Testis (tissue), 5 donors: ENCODE measurements at places on chromosomes 1 and 21. TPM values are rescaled to one million over a fixed set of nuclear protein-coding genes. Genes with fewer than 3 reads are reported as not detected.

DNA sequence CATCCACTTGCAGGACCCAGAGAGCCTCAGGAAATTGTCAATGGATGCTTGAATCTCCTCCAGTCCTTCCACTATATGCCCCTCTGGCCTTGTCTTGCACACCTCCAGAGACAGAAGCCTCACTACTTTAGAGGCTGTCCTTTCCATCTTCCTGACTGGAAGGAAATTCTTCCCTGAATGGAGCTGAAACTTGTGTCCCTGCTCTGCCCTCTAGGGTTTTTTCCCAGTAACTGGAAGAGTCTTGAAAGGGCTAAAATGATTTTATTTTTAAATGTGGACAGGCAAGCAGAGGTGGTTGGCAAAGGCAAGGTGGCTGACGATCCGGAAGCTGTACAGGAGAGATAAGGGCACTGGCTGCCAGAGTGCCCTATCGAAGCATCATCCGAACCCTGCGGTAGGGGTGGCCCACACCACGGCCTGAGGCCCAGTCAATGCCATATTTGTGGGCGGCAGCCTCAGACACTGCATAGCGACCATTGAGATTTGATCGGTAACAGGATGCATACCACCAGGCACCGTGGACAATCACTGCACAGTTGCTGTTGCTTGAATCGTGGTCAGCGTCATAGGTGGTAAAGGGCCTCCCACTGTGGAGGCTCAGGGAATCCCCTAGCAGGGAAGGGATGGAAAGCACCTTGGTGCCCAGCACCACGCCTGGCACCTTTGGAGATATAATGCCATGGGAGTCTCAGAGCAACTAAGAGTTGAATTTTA lies 2.3 kb upstream of the MAP3K6 start:
- H3K27ac ChIP-seq, result no peak overlapping the region
- H3K4me1 ChIP-seq, result peaks cover 20% of the 10 kb centered on the region
- no peak overlapping the region for H3K4me3 ChIP-seq
- DNase-seq, result no peak

DNA sequence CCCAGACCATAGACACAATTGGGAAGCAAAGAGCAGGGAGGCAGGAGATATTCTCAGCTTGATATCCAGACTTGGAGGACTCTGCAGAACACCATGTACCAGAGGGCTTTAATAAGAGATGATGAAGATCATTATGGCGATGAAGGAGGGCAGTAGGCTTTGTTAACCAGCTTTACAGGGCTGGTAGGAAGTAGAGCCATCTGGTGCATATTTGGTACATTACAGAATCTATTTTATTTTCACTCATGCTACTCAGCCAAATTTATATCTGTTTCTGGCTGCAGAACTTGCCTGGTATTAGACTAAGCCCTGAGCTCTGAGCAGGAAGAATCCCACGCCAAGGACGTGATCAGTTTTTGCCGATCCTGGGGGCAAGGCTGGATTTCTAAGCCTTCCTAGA lies 61.8 kb upstream of the SYT6 start:
- no peak overlapping the region for H3K27ac ChIP-seq
- no peak overlapping the region for H3K4me3 ChIP-seq
- H3K27me3 ChIP-seq, result no peaks in the 10 kb centered on the region
- H3K36me3 ChIP-seq, result no peaks in the 10 kb centered on the region
- no peaks in the 10 kb centered on the region for H3K4me1 ChIP-seq
- no peak for DNase-seq

DNA sequence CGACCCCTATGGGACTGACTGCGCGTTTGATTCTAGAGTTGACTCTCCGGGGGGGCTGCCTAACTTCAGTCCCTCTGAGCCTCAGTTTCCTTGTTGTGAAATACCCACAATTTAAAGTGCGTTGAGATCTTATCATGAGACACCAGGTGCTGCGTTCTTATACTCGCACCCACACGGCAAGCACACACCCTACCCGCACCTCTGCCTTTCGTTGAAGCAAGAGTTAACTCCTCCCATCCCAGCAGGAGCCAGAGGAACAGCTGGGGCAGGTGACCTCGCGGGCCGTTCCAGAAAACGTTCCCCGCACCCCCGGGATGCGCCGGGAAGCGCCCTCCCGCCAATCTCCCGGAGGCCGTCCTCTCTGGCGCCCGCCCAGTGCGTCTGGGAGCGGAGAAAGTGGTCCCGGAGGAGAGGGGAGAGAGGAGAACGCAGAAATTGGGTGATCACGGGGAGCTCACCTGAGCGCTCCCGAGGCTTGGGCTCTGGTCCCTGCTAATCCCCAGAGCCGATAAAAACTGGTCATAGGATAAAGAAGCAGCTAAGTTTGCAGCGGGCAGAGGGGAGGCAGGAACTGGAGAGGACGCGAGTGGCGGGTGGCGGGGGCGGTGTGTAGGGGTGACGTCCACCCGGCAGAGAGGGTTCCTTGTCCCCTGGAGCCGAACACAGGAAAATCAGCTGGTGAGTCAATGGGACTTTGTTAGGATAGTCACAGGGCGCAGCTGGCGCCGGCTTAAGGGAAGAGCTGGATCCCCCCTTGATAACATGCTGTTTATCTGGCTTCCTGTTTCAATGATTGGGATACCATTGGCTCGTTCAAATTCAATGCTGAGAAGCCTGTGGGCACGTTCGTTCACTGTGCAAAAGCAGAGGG lies 869 bp downstream of the NAV1 start:
- peak overlapping the region; percentile 45 for H3K4me3 ChIP-seq
- H3K4me1 ChIP-seq, result peaks cover 23% of the 10 kb centered on the region
- no peaks in the 10 kb centered on the region for H3K27me3 ChIP-seq
- H3K36me3 ChIP-seq, result no peaks in the 10 kb centered on the region
- DNase-seq, result peak; percentile 42
- peak overlapping the region; percentile 15 for H3K27ac ChIP-seq

- H3K4me1 ChIP-seq, result peaks cover 12% of the 10 kb centered on the region
- no peak for DNase-seq
- no peaks in the 10 kb centered on the region for H3K36me3 ChIP-seq
- no peak overlapping the region for H3K27ac ChIP-seq
- H3K27me3 ChIP-seq, result no peaks in the 10 kb centered on the region
These were observed 24.7 kb upstream of the ARTN start for GRCh38 chr1:43908858-43909257.

GRCh38 chr1:185565302-185565701 lies 168.9 kb upstream of the HMCN1 start:
- DNase-seq, result no peak
- no peak overlapping the region for H3K27ac ChIP-seq
- H3K27me3 ChIP-seq, result no peaks in the 10 kb centered on the region
- H3K36me3 ChIP-seq, result no peaks in the 10 kb centered on the region
- no peak overlapping the region for H3K4me3 ChIP-seq
- no peaks in the 10 kb centered on the region for H3K4me1 ChIP-seq

DNA sequence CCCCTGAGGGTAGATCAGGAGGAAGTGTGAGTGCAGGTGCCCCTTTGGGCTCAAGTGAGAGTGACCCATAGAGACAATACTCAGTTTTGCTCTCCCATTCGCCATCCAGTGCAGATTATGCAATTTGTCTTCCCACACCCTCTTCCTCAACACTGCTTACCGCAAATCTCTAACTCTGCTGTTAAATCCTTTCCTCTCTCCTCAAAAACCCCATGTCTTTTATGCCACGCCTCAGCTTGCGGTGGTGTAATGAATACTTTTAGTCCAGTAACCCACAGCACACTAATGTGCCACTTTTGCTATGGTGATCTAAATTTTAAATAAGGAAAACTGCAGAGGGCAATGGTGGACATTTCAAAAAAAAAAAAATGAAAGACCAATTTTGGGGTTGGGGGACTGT lies 57.7 kb downstream of the PRRX1 start:
- no peak overlapping the region for H3K4me3 ChIP-seq
- no peaks in the 10 kb centered on the region for H3K36me3 ChIP-seq
- no peaks in the 10 kb centered on the region for H3K27me3 ChIP-seq
- no peak overlapping the region for H3K27ac ChIP-seq
- no peaks in the 10 kb centered on the region for H3K4me1 ChIP-seq

- H3K4me1 ChIP-seq, result peaks cover 24% of the 10 kb centered on the region
- H3K36me3 ChIP-seq, result no peaks in the 10 kb centered on the region
- H3K27ac ChIP-seq, result no peak overlapping the region
- no peak overlapping the region for H3K4me3 ChIP-seq
- no peaks in the 10 kb centered on the region for H3K27me3 ChIP-seq
These were observed 289.7 kb downstream of the TM2D1 start for GRCh38 chr1:61435226-61435625.

GRCh38 chr1:7493711-7494454 lies 277.2 kb upstream of the VAMP3 start:
- H3K27me3 ChIP-seq, result no peaks in the 10 kb centered on the region

- H3K27me3 ChIP-seq, result no peaks in the 10 kb centered on the region
- no peak for DNase-seq
- H3K27ac ChIP-seq, result no peak overlapping the region
These were observed 153.2 kb downstream of the ELAVL4 start for GRCh38 chr1:50261951-50262350.

DNA sequence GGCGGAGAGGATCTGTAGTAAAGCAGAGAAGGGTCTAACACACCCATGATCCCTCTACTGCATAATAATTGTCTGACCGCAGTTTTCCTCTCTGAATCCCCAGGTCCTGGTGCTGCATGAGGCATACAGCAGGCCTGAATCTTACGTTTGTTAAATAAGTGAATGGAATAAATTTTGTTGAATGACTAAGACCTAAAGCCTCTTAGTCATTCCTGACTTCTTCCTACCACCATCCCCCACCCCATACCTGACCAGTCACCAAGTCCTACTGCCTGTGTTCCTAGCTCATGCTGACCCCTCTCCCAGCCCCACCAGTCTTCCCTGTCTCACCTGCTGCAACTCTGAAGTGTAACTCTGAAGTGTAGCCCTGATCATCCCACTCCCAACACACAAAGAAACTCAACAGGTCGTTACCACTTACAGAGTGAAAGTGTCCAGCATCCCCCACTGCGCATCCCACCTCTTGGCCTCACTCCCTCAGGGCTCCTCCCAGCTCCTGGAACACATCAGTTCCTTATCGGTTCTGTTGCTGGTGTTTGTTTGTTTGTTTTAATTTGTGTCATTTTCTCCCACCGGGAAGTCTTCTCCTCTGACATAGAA lies 9.7 kb downstream of the GJA5 start:
- H3K27me3 ChIP-seq, result no peaks in the 10 kb centered on the region
- H3K36me3 ChIP-seq, result no peaks in the 10 kb centered on the region
- no peak overlapping the region for H3K4me3 ChIP-seq

- no peaks in the 10 kb centered on the region for H3K27me3 ChIP-seq
- H3K4me1 ChIP-seq, result no peaks in the 10 kb centered on the region
- no peak overlapping the region for H3K4me3 ChIP-seq
- no peak for DNase-seq
- no peaks in the 10 kb centered on the region for H3K36me3 ChIP-seq
- H3K27ac ChIP-seq, result no peak overlapping the region
These were observed 76.8 kb downstream of the TCP10L start for GRCh38 chr21:32508558-32508957.

DNA sequence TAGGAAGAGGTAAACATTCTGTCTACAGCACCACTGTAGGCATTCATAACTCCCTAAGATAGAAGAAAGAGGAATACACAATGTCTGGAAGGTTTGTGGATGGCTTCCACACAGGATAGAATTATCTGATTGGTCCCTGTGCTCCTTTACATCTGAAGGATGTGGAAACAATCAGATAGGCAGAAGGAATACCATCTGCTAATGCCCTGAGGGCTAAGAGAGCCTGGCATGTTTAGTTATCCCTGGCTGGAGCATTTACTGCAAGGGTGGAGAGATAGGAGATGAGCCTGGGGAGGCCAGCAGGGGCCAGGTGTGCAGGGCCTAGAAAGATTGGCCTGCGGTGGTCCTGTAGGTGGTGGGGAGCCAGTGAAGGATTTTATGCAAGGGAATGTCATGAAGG lies 8.6 kb upstream of the ACBD3 start:
- DNase-seq, result no peak
- no peak overlapping the region for H3K27ac ChIP-seq
- no peaks in the 10 kb centered on the region for H3K27me3 ChIP-seq

- peak; percentile 90 for DNase-seq
- no peaks in the 10 kb centered on the region for H3K4me1 ChIP-seq
- H3K36me3 ChIP-seq, result no peaks in the 10 kb centered on the region
- H3K27ac ChIP-seq, result no peak overlapping the region
- H3K27me3 ChIP-seq, result no peaks in the 10 kb centered on the region
These were observed 61.1 kb downstream of the SDC3 start for GRCh38 chr1:30847358-30847972.

GRCh38 chr1:206067486-206068227 lies 14.7 kb downstream of the RHEX start:
- H3K4me1 ChIP-seq, result no peaks in the 10 kb centered on the region
- H3K27ac ChIP-seq, result no peak overlapping the region
- no peak for DNase-seq
- H3K4me3 ChIP-seq, result no peak overlapping the region
- no peaks in the 10 kb centered on the region for H3K27me3 ChIP-seq

DNA sequence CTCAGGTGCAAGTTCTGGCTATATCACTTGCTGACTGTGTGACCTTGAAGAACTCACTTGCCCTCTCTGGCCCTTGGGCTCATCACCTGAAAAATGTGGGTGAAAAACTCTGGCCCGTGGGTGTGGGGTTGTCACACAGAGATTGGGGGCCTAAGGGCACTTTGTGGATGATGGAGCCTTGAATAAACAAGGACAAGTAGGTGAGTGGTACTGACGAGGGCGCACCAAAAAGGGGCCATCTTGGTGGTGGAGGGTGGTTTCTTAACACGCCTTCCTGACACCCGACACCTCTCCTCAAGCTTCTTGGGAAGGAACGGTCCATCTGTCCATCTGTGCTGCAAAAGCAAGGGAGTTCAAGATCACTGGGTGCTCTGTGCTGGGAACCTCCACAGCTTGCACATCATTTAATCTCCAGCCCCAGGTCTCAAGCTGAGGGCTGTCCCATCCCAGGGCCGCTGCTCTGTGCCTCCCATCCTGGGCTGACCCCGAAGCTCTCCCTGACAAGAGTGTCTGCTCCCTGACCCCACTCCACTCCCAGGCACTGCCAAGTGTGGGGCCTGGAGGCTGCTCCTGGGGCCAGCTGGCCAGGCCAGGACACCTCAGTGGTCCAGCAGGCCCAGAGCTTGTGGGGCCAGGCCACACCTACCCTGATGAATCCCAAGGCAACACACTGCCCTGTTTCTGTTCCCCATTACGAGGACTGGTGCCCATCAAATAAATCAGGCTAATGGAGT lies 97.3 kb downstream of the GLIS1 start:
- no peak overlapping the region for H3K27ac ChIP-seq
- no peak overlapping the region for H3K4me3 ChIP-seq
- H3K36me3 ChIP-seq, result no peaks in the 10 kb centered on the region
- no peaks in the 10 kb centered on the region for H3K27me3 ChIP-seq

CFAP141 gene
- 38.3 TPM for polyA plus RNA-seq

LHX8 gene
- 1.7 TPM for polyA plus RNA-seq

PTCH2 gene
- polyA plus RNA-seq, result 15.2 TPM

SLC44A3 gene
- 6.4 TPM for polyA plus RNA-seq

STUM gene
- 4.5 TPM for polyA plus RNA-seq

LCE1D gene
- polyA plus RNA-seq, result not detected

MLLT11 gene
- polyA plus RNA-seq, result 3.2 TPM

ATXN7L2 gene
- 28.7 TPM for polyA plus RNA-seq

PRDM15 gene
- 8.2 TPM for polyA plus RNA-seq

LYPD8 gene
- 0.91 TPM for polyA plus RNA-seq

KCNA3 gene
- 1.3 TPM for polyA plus RNA-seq

CD48 gene
- 6.1 TPM for polyA plus RNA-seq

PDC gene
- polyA plus RNA-seq, result not detected

CD244 gene
- 2.4 TPM for polyA plus RNA-seq
